ENCODE measurements at places on chromosomes 2 and 18.

GRCh38 chr2:69216535-69217332 lies 170.3 kb downstream of the GFPT1 start:
- no peak for DNase-seq

- DNase-seq: no peak
Measured at GRCh38 chr2:100877555-100877954, 57.6 kb downstream of the NPAS2 start.

- no peak for DNase-seq
Measured at GRCh38 chr2:195489101-195489500, 167.9 kb upstream of the SLC39A10 start.

GRCh38 chr18:10322435-10322834 lies 132.0 kb upstream of the APCDD1 start:
- no peak for DNase-seq

DNA sequence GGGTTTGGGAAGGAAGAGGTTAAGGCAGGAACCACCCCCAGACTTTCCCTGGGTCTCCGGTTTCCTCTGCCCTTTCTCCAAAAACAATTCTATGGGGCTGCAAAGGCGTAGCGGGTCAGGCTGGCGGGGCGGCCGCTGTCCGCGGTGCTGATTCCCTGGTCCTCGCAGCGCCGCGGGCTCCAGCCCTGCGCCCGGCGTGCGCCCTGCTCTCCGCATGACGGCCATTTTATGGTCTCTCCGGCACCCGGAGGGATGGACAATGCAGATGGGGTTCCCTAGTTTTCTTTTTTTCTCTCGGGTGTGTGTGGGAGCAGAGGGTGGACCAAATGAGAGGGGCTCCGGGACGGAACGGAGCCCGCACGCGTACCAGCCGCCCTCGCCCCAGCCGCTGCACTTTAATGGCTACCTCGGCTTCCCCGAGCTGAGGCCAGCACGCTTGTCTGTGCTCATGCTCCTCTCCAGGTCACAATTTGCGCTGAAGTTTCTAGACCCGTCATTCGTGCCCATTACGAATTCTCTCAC lies 1.6 kb downstream of the ST8SIA3 start:
- DNase-seq: no peak

DNA sequence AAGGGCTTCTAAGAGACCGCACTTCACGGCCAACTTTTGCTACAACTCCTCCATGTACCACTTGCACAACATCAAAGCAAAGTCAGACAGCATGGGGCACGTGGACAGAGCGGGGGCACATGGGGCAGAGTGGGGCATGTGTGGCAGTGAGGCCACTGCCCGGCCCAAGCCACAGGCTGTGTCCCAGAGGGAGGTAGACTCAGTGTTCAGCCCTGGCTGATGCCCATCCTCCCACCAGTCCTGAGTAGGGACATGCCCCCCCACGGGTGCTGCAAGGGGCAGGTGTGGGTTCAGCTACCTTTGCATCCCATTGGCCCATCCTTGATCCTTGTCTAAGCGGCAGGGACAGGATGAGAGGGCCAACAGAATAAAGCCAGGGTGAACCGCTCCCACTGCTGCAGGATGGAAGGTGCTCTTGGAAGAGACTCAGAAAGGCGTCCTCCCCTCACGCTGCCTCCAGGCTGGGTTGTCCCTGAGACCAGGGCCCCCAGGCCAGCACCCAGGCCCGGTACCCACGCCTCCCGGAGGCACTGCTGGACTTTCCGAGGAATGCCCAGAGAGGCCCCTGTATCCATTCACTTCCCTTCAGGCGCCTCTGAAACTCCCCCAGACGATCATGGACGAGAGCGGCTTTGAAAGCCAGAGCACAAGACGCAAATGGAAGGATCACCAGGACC lies 218.2 kb downstream of the NDUFA10 start:
- DNase-seq: no peak

DNA sequence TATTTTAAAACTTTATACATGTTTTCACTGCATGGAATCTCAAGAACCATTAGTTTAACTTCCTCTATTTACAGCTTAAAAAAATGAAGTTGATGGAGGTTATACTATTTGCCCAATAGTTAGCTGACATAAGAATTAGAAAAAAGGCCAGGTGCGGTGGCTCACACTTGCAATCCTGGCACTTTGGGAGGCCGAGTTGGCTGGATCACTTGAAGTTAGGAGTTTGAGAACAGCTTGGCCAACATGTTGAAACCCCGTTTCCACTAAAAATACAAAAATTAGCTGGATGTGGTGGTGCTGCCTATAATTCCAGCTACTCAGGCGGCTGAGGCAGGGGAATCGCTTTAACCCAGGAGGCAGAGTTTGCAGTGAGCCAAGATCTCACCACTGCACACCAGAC lies 125.1 kb upstream of the CDH19 start:
- no peak for DNase-seq

- no peak for DNase-seq
Measured at GRCh38 chr2:238382381-238382781, 44.3 kb upstream of the ASB1 start.

DNA sequence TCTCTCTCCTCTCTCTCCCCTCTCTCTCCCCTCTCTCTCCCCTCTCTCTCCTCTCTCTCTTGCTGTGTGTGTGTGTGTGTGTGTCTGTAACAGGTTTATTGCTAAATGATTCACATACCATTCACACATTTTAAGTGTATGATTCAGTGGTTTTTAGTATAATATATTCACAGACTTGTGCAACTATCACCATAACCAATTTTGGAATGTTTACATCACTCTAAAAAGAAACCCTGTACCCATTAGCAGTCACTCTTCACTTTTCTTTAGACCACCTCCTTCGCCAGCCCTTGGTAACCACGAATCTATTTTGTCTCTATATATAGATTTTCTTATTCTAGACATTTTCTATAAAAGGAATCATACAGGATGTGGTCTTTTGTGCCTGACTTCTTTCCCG lies 11.4 kb downstream of the THNSL2 start:
- DNase-seq: no peak

DNA sequence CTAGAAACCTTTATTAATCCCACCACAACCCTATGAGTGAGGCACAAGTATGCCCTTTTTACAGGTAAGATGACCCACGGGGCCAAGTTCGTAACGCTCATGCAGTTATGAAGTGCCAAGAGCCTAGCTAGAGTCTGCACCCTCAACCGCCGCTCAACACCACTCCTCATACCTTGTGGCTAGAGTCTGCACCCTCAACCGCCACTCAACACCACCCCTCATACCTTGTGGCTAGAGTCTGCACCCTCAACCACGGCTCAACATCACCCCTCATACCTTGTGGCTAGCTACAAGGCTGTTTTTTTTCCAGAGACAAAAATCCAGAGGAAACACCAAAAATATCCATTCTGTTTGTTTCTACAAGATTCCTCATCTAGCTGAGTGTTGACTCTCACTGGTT lies 4.6 kb downstream of the TXNL4A start:
- DNase-seq: no peak

GRCh38 chr2:43778233-43778632 lies 4.4 kb downstream of the DYNC2LI1 start:
- DNase-seq: no peak

DNA sequence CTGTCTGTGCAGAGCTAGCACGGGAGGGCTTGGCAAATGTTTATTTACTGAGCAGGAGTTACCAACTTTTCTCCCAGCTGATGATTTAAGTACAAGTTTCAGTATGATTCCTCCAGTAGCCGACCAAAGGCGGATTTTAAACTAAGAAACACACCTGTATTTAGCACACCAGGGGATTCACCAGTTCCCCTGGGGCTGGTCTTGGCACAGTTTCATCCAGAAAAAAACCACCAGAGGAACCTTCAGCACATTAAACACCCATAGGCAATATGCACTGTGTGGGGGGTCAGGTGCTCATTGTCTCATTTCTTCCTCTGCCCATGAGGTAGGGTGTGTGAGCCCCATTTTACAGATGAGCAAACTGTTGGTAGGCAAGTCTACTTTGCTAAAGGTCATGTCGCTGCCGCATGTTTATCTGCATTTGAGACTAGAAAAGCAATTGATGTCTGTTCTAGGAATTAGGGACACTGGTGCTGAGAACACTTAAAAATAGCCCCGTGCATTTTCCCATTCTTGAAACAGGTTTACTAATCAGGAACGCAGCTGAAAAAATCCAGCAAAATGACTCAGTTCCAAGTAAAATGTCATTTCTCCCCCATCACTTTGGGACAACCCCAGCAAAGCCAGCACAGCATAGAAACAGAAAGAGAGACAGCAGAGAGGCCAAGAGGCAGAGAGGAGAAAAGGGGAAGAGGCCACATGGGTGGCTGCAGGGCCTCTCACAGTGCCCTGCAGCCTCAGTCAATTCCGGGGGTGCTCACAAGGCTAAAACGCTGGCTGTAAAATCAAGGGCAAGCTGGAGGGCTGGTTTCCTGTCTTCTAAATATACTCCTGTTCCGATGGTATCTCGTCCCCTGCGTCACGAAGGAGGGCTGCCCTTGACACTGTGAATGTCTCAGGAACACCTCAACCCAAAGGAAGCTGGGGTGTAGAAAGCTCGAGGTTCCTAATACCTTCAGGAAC lies 166.8 kb upstream of the ID2 start:
- DNase-seq: peak; percentile 31

DNA sequence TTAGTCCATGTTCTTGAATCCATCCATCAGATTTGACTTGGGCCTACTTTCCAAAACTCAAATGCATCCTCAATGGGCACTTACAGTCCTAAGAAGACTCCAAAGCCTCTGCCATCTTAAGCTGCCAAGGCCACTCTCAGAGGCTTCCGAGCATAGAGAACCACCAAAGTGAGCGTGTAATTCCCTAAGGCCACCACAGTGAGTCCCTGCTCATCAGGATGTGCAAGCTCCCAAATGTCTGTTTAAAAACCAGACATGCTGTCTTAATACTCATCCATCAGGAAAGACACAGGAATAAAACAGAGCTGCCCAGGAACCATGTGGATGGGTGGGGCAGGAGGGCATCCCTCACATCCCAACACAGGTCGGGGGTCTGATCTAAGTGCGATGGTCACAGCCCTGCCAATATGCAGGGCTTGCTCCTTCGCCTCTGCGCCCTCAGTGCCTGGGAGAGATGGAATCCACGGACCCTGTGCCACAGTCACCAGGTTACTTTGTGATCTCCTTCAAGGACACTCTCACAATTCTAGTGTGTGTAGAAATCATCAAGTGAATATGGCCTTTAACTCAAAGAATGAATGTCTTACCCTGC lies 80.4 kb downstream of the POLR1A start:
- DNase-seq: no peak

DNA sequence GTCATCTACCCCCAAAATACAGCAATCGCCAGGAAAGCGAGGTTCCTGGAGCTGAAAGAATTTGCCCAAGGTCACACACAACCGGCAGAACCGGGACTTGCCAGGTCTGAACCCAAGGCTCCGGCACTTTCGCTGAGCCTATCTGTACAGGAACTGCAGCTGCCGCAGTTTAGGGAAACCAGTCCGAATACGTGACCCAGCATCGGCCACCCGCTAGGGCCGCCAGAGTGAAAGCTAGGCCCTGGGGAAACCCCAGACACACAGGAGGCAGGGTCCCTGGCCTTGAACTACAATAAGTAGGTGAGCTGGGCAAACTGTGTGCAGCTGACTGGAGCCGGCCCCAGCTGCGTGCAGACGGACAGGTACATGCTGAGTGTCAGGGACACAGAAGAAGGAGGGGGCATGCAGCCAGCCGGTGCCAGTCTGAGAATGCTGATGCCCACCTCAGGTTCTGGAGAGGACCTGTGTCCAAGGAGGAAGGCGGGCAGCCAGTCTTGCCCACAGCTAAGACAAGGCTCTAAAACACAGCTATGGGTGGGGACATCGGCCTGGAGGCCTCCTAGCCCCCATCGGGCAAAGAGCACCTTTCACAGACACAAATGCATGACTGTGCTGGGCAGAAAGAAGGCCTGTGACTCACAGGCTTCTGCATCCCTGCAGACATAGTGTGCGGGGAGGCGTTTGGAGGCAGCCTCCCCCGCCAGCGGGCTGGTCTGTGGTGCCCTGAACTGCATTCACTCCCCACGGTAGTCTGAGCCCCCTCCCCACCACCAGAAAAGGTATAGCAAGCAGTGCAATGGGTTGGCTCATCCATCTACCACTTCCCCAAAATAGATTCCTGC lies 107.4 kb upstream of the ID2 start:
- DNase-seq: no peak

GRCh38 chr2:80255918-80256781 lies 48.4 kb downstream of the LRRTM1 start:
- DNase-seq: no peak

GRCh38 chr2:227627769-227628168 lies 10.5 kb downstream of the SCYGR4 start:
- DNase-seq: no peak

DNA sequence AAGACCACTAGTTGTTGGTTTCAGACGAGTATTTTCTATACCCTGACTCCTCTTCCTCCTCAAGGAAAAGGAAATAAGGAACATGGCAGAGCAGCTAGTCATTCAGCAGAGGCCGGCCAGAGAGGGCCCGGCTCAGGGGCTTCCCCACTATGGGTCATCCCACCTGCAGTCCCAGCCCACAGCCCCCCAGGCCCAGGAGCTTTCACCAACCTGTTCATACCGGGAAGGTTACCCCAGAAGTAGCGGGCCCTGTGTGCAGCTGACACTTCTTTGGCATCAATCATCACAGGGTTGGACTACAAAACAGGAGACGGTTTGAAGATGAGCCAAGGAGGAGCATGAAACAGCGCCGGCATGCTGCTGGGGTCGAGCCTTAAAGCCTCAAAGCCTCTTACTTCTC lies 70.5 kb upstream of the POMC start:
- no peak for DNase-seq

GRCh38 chr2:42973726-42974125 lies 181.3 kb upstream of the HAAO start:
- no peak for DNase-seq

GRCh38 chr2:48249631-48250473 lies 280.1 kb upstream of the STON1 start:
- DNase-seq: no peak

All from T-helper 17 cell (primary cell).